HS-5 (cell line): ENCODE measurements at places on chromosomes 16 and 17.

- DNase-seq: no peak
These were observed 267.1 kb upstream of the TNRC6C start for GRCh38 chr17:77691216-77692085.

DNA sequence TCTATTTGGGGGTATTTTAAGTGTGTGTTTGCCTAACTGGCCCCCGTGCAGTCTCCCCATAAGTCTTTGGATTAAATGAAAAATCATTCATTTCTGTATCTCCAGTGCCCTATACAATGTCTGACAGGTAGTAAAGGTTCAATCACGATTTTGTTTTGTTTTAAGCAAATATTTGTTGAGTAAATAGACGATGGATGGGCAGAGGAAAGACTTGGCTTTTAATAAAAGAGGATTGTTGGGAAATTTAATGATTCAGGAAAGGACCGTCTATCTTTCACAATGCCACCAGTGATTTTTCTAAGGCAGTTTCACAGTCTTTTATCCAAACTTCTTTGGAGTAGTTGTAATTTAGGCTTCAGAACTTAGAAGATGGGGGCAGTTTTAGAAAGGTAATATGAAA, 636.6 kb upstream of the GOT2 start:
- DNase-seq: no peak

DNA sequence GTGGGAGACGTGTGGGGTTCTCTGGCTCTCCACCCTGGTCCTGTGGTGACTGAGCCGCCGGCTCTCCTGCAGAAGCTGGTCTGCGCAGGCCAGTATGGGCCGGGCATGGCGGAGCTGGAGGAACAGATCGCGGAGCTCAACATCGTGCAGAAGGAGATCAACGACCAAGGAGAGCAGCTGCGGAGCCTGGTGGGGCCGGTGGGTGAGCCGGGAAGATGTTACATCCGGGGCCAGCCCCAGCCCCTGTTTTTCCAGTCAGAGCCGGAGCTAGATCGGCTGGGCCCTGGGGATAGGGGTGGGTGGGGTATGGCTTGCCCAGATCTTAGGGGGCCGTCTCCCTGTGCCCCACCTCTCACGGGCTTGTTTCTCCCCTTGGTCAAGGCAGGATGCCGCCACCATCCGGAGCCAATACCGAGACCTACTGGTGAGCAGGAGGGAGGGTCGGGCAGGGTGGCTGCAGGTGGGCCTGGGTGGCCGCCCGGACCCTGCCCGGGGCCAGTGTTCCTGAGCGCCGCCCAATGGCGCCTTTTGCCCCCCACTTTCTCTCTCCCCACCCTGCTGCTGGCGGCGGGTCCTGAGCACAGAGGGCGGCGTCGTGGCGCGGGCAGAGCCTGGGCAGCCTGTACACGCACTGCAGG, 5.0 kb downstream of the EVPLL start:
- no peak for DNase-seq

GRCh38 chr16:86848821-86849220, 270.5 kb downstream of the FOXL1 start:
- no peak for DNase-seq

GRCh38 chr17:17548044-17548443, 43.5 kb downstream of the PEMT start:
- no peak for DNase-seq

GRCh38 chr16:30947859-30948666, 805 bp upstream of the ORAI3 start:
- peak; percentile 92 for DNase-seq

DNA sequence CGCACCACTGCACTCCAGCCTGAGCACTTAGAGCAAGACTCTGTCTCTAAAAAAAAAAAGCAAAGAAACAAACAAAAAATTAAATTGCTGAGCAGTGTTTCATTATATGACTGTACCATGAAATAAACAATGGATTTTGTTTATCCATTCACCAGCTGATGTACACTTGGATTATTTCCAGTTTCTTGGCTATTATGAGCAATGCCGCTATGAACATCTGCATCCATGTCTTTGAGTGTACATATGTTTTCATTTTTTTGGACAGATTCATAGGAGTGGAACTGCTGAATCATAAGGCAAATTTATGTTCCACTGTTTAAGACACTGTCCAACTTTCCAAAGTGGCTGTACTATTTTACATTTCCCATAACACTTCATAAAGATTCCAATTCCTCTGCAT, 8.0 kb downstream of the RNF157 start:
- DNase-seq: peak; percentile 94

DNA sequence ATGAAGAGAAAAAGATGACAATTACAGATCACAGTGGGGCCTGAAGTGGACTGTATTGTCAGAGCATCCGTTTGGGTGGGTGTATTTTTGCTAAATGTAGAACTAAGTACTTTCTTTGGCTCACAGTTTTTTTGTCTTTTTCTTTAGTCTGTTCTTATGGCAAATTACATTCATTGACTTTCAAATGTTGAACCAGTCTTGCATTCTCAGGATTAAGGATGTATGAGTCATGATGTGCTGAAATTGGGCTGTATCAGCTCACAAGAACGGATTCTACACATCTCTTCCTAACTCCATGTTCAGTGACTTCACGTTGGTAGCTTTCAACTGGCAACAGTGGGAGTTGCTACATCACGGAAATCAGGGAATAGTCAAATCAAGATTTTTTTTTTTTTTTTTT, 66.5 kb downstream of the TEX2 start:
- DNase-seq: peak; percentile 73

GRCh38 chr17:39636587-39636926, 387 bp upstream of the STARD3 start:
- DNase-seq: no peak
